Activated gamma-delta T cell (primary cell): ENCODE measurements at places on chromosomes 7 and 10.

- no peak for DNase-seq
These were observed 100.6 kb downstream of the GPR26 start for GRCh38 chr10:123766761-123767160.

GRCh38 chr10:69494626-69495558 is 43.6 kb downstream of the TSPAN15 start:
- no peak for DNase-seq

- DNase-seq, result no peak
These were observed 50.4 kb downstream of the PYROXD2 start for GRCh38 chr10:98364432-98365102.

GRCh38 chr10:13143766-13144165 is 17.6 kb upstream of the MCM10 start:
- no peak for DNase-seq

DNA sequence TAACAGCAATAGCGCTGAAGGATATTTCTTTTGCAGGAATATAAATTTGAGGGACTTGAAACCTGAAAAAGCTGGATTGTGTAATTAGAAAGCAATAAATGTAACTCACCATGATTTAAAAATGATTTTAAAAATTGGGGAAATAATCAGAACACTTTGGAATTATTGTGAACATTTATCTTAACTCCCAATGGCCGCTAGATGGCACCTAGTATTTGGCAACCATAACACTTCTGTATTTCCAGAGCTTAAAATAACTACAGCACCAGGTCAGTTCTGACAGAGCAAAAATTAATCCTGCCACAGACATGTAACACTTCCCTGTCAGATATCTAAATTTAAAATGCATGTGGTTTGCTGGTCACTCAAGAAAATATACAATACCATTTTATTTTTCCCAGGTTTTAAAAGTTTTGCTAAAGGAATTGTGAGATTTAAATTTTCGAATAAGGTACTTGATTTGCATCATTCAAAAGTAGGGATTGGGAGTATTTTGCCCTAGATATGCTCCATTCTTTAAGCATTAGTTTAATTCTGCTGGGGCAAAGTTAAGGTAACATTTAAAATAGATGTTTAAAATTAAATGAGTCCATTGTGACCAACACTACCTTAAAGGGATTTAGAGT is 144.5 kb downstream of the PPP1R3A start:
- DNase-seq, result no peak

DNA sequence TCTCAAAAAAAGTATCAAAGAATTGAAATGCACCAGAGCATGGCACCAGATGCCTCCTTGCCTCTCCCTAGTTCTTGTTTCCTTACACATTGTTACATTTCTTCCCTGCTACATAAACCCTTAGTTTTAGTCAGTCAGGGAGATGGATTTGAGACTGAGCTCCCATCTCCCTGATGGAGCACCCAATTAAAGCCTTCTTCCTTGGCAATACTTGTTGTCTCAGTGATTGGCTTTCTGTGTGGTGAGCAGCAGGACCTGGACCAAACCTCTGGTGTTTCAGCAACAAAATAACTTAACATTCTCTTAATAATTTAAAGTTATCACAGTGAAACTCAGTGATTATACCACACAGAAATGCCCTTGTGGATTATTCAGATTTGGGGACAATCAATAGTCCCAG is 26.9 kb downstream of the PPP1R3C start:
- no peak for DNase-seq

- no peak for DNase-seq
These were observed 123.6 kb downstream of the TCF7L2 start for GRCh38 chr10:113073549-113074189.

DNA sequence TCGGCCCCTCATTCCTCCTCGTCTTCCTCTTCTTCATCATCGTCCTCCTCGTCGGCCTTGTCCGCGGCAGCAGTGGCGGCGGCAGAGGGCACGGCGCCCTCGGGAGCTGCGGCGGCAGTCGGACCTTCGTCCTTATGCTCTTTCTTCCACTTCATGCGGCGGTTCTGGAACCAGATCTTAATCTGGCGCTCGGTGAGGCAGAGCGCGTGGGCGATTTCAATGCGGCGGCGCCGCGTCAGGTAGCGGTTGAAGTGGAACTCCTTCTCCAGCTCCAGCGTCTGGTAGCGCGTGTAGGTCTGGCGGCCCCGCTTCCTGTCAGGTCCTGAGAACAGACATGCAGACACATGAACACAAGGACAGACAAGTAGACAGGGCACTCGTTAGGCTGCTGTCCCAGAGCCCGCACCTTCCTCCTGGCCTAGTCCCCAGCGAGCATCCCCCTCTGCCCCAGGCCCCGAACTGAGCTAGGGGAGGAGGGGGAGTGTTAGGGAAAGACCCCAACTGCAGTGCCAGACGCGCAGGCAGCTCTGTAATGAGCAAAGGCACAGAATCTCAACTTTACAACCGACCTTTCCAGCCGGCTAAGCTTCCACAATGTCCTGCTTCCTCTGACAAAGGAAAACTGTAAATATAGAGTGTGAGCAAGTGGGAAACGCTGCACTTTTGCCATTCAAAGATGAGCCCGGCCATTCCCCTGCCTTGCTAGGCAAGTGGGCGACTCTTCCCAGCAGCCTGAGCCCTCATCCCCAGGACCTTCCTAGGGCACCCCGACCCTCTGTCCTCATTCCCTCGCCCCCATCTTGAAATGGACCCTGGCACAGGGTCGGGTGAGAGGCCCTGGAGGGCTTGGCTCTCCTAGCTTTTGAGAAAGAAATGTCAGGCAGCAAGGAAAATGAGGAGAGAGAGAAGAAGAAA is 1.3 kb downstream of the HOXA7 start:
- no peak for DNase-seq

DNA sequence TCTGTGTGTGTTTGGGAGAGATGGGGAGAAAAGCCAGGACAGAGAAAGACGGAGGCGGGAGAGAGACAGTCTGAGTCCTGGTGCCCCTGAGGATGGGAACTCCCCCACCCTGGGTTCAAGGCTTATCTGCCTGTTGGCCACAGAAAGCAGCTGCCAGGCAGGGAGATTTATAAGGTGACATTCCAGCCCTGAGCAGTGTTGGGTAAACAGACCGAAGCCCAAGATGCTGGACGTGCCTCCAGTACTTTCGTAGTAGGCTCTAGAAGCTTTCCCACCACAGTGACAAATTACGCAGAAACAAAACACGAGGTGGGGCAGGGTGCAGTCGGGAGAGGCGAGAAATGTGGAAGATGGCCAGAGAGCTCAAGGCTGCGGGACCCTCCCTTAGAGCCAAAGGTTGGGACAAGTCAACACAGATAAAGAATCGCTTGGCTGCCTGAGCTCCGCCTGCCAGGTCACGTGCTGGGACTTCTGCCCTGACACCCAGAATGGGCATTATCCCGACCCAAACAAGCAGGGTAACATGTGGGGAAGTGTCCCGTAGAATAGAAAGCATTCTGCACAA is 41.1 kb downstream of the CCDC3 start:
- DNase-seq, result no peak

- DNase-seq, result no peak
These were observed 3.5 kb upstream of the EN2 start for GRCh38 chr7:155454183-155455112.

GRCh38 chr7:116226664-116227063 is 16.3 kb downstream of the TES start:
- no peak for DNase-seq

DNA sequence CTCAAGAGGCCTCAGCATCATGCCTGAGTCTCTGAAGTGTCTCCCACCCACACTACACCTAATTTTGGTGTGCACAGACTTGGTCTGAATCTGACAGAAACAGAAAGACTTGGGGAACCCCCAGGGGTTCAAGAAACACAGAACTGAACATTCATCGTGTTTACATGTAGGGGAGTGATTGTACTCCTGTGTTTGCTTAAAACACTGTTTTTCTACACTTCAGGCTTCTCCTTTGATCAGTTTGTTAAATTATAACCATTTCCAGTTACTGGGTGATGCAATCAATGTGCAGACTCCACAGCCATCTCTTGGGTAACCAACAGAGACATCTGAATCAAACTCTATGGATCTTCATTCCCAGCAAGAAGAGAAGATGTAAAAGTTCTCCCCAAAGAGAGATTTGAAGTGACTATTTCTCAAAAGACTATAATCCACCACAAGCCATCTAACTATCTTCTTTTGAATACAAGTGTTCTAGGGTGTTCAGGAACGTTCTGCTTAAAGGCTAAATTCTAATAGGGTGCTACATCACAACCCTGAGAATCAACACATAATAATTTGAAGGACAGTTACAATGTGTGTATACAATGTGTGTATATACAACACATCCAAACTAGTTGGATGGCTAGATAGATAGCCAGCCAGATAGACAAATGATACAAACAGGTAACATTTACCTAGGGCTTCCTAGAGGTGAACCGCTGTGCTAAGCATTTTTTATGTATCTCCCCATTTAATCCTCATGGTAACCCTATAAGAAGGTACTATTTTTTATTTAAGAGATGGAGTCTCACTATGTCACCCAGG is 34.2 kb downstream of the DNAJC12 start:
- DNase-seq, result no peak

DNA sequence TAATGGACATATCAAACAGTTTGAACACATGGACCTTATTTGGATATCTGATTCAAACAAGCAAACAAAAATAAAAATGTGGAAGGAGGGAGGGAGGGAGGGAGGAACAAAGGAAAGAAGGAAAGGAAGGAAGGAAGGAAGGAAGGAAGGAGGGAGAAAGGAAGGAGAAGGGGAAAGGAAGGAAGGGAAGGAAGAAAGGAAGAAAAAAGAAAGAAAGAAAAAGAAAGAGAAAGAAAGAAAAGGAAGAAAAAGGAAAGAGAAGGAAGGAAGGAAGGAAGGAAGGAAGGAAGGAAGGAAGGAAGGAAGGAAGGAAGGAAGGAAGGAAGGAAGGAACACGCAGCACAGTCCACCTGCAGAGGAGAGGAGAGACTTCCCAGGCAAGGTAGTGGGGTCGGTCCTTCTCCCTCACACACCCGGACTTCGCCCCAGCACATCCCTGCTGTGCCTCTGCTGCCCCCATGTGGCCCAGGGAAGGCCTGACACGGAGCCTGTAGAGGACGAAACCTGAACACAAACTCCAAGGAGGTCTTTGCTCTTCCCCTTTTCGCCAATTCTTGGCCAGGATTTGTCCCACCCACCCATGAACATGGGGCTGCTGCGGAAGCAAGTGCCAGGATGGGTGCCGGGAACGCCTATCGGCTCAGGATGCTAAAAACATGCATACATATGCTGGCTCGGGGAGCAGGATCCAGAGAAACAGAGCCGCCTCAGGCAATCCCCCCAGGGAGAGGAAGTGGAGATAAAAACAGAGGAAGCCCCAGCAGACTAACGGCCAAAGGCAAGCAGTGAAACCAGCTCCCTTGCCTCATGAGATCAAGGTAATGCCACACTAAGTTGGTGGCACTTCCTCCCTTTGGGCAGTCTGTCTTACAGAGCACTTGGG is 52.3 kb upstream of the DGKI start:
- DNase-seq, result peak; percentile 16

DNA sequence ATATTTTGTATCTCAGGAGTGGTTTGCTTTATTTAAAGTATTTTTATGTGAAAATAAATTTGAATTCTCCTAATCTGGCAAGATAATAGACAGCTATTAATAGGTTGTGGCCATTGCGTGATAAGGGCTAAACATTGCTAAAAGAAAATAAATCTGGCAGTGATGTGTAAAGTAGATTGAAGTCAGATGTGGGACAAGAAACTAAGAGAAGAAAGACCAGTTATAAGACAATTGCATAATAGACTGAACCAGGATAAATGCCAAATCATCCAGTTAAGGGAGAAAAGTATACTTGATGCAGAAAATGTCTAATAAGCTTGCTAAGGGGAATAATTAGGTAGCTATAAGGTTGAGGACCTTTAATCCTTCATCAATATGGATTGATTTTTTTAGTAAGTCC is 197.5 kb upstream of the CSTF2T start:
- no peak for DNase-seq

- DNase-seq, result no peak
These were observed 114.4 kb downstream of the MICU1 start for GRCh38 chr10:72511459-72511858.

- DNase-seq, result no peak
These were observed 109.8 kb upstream of the AGR3 start for GRCh38 chr7:16991551-16991950.

DNA sequence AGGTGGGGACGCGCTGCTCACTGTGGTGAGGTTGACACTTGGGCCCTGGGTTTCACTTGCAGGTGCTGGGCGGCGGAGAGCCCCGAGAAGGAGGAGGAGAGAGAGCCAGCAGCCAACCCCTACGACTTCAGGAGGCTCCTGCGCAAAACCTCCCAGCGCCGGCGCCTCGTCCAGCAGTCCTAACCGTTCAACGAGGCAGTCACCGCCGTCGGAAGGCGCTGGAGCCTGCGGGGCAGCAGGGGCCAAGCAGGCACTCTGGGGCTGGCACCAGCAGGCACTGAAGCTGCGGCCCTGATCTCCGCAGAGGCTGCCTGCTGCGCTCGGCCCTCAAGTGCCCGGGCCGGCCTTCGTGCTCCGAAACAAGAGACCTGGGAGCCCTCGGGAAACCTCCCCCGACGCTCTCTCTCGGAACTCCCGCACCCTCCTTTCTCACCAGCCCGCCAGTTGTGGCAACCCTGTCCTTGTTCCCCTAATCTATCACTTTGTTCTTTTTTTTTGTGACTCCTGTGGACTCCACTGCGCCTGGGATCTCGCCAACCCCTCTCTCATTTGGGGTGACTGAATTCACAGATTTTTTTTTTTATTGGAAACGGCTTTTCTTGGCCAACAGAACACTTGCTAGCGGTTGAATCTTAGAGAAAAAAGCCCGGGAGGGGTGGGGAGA is 4.7 kb upstream of the GAD2 start:
- no peak for DNase-seq

DNA sequence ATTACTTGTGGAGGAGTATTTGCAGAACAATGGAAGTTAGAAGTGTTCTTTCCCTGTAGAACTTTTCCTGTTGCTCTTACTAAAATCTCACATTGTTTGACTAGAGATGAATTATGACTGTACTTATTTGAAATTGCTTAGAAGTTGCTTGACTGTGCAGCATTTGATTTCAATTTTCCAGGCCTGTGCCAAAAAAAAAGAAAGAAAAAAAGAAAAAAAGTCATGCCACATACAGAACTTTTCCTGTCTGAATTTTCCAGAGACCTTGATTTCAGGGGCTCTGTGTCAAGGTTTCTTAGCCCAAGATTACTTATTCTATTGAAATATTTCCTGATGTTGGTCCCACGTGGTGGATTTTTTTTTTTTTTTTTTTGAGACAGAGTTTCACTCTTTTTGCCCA is 3.5 kb upstream of the FAM171A1 start:
- DNase-seq, result no peak

- DNase-seq, result no peak
These were observed 41.4 kb downstream of the HTR7 start for GRCh38 chr10:90816466-90816865.

- no peak for DNase-seq
These were observed 67.3 kb downstream of the PTN start for GRCh38 chr7:137276189-137276588.

GRCh38 chr7:127586346-127586745 is 950 bp upstream of the GCC1 start:
- no peak for DNase-seq
